ENCODE measurements at places on chromosomes 7 and 10.

DNA sequence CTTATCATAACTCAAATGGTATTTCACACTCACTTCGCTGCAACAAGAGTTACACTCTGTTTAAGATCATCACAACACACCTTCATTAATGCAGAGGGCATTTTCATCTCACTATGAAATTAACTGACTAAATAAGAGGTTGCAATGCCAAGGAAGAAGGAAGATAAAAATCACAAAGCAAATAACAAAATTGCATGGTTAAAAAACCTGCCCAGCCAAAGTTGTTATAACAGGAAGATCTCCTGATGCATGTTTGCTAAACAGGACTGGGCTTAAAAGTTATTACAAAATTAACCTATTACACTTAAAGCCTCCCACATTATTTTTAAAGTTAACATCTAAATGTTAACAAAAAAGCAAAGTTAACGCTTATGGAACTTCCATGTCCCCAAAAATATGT is 11.8 kb downstream of the FAM13C start:
- no peak for DNase-seq

DNA sequence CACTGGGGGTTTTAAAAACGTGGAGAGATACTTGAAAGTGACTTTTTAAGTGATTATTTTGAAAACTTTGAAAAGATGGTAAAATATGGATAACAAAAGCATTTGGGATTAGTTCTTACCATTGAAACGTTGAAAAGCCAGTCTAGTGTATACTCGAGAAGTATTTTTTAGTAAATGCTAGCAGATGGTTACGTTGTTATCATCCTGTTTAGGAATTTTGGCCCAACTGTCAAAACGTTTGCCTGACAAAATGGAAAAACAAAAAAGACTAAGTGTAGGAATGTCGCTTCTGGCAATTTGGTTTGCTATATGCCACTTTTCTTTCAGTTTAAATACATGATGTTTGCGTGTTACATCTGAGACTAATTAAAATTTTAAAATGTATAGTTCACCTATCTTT is 1.2 kb downstream of the RBM33 start:
- no peak for DNase-seq

GRCh38 chr7:43823941-43824340 is 45.4 kb downstream of the MRPS24 start:
- DNase-seq: no peak

- no peak for DNase-seq
Measured at GRCh38 chr10:43036481-43037428, 40.1 kb upstream of the RET start.

DNA sequence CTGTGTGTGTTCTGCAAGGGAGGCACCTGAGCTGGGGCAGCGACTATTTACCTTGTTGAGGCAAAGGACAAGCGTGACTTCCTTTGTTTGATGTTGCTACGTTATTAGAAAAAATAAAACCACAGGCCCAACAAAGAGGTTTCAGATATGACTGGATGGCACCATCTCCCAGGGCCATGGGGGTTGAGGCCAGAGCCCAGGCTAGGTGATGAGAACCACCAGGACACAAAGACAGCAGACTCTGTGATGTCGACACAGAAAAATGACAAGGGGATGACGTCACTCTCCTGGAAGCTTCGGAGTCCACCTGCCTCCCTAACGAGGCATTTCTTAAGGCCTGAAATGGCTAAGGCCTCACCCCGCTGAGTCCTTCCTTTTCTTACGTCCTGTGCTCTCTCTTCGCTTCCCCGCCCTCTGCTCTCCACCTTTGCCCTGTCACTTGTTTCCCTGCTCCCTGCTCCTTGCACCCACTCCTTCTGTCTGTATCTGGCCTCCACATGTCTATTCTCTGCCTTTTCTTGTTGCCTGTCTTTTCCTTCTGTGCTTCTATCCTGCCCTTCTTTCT is 83.0 kb upstream of the ADRB1 start:
- DNase-seq: no peak

DNA sequence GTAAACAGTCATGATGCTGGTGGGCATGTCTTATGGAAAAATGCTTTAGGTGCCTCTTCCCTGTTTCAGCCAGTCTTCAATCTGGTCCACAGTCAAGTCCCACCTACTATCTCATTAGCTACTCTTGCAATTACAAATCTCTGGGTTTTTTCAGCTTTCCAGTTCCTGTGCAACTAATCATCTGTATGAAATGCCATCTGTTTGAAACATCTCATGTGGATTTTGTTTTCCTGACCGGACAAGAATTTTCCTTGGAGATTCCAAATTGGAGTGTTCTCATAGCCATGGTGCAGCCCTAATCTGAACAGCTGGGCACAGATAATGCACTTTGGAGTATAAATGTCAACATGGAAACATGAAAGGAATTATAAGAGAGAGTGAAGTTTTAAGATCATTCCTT is 41.3 kb upstream of the CALN1 start:
- DNase-seq: no peak

GRCh38 chr7:44561962-44562621 is 11.6 kb downstream of the DDX56 start:
- no peak for DNase-seq

DNA sequence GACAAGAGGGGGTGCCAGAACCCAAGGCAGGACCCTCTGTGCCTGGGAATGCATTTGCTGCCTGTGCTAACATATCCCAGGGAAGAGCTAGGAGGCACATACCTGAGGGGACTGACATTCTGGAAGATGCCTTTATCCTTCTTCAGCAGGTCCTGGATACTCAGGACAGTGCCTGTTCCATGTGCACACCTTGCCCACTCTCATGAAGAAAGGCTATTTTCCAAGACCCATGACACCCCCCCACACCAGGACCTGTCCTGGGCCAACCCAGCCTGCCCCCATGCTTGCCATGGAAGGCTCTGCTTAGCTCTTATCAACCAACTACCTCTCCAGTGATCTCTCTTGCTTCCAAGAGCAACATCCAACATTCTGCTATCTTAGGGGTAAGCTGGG is 67.2 kb upstream of the CAMK2B start:
- no peak for DNase-seq

DNA sequence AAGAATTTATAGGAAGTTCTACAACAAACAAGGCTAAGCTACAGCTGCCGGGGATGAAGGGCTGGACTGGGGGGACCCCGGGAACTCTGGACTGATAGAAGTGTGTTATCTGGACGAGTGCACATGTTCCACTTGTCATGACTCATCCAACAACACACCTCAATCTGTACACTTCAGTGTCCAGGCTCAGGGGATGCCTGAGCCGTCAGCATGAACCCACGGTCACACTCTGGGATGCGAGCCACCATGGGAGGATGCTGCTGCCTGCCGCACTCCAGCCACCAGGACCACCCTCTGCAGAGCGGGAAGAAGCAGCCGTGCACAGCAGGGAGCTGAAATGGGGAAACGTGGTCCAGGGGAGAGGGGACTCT is 67.5 kb downstream of the MAD1L1 start:
- DNase-seq: no peak

DNA sequence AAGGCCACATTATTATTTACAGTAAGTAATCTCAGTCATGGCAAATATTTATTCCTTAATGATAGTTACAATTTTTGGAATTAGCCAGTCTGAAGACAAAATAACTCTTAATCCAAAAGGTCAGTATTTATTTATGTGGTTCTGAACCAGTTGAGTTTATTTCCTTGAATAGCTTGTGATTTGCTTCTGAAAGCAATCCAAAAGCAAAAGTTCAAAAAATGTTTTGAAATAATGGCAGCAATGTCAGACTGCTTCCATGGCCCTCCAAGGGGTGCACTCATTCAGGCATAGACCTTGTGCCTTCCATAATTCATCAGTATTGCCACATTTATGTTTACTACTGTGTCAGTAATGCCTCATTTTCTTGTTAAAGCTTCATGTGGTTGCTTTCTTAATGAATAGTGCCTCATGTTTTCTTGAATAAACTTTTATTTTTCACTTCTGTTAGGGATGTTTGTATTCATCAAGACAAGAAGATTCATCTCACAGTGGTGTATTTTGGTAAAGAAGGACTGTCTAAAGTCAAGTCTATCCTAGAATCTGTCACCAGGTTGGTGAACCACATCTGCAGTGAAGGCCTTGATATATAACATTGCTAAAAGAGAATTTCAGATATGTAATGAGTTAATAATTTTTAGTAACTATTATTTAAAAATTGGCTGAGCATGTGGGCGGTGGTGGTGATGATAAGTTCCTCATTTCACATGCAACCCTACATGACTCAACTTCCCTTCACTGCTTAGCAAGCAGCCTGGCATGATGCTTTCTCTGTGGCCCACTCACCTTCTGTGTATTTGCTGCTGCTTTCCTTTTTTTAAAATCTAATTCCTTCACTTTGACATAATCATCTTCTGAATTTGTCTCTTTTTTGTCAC is 22.0 kb downstream of the CSGALNACT2 start:
- no peak for DNase-seq

Measured in NCI-H2227 treated with DMSO at 0.1 percent for 48 hours (cell line).